ENCODE measurements at places on chromosomes 12 and 14.

- DNase-seq = no peak
Measured at GRCh38 chr12:3223601-3224529, 146.7 kb downstream of the TSPAN9 start.

- no peak for DNase-seq
Measured at GRCh38 chr12:46459111-46459510, 86.5 kb upstream of the SLC38A2 start.

DNA sequence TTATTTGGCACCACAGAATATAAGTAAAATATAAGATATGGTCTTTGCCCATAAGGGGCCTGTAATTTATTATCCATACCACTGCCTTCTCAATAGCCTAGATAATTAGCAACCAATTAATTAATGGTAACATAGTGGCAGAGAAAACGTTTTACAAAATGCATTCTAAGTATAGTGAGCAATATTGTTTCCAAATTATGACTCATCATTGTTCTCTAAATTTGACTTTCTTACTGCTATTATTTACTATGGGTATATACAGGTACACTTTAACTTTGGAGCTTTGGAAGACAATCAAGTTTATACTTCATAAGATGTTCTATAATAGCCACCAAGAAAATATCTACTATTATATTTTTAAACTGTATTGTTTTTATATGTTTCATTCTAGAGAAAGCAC, 26.7 kb downstream of the DCP1B start:
- no peak for DNase-seq

- no peak for DNase-seq
Measured at GRCh38 chr14:90599748-90600507, 203.1 kb downstream of the CALM1 start.

DNA sequence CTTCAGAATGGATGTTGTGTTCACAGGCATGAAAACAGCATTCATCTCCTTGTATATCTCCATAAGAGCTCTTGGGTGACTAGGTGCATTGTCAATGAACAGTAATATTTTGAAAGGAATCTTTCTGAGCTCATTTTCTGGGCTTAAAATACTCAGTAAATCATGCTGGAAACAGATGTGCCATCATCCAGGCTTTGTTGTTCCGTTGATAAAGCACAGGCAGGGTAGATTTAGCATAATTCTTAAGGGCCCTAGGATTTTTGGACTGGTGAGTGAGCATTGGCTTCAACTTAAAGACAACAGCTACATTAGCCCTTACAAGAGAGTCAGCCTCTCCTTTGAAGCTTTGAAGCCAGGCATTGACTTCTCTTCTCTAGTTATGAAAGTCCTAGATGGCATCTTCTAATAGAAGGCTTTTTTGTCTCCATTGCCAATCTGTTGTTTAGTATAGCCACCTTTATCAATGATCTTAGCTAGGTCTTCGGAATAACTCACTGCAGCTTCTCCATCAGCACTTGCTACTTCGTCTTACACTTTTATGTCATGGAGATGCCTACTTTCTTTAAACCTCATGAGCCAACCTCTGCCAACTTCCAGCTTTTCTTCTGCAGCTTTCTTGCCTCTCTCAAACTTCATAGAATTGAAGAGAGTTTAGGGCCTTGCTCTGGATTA, 79.6 kb upstream of the PSMA6 start:
- DNase-seq = no peak

DNA sequence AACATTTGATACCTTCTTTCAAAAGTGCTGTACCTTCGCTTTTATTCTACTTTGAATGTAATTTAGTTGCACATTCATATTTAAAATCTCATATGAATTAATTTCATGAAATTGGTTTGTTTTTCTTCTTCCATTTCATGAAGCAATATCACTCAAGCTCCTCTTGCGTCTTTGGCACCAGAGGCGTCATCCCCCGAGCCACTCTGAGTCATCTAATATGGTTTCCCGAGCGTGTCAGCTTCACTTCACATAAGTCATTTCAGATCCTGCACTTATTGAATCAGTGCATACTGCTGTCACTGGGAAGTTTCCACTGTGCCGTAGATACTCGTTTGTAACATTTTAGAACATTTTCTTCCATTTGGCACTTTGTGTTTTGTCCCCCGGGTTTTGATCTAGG, 105.6 kb downstream of the SLC25A47 start:
- DNase-seq = no peak

DNA sequence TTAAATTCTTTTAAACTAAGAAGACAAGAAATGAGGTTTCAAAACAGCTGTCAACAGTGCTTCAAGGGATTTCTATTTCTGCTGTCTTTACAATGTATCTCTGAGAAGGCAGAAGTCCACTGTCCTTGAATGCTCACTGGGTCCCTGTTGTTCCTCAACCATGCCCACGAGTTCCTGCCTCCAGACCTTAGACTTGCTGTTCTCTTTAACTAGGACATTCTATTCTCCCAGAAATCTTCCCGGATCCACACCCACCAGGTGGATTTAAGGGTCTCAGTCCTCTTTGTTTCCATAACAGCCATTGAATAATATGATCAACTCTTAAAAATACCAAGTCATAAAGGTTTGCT, 6.7 kb upstream of the SLC41A2 start:
- DNase-seq = no peak

DNA sequence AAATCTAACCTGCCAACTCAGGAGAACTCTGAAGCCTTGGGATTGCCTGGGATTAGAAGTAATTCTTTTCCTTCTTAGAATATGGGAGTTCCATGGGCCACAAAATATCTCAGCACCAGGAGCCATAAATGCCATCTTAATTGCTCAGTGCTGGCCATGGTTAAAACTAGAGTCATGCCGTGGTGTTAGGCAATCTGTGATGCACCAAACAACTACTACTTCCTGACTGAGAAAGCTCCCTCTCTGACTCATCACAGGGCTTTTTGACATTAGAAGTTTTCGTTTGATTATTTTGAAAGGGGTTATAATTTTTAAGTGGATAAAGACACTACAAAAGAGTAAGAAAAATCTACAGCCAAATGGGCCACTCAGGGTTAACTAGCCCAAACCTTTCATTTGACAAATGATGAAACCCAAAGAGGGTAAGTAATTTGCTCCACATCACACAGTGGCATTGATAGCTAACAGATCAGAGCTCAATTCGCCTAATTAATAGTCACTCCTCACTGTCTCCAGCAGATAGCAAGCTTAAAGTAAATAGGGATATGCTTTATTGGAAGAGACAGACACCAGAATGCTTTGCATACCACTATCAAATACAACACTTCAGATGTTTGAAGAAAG, 377.3 kb downstream of the EMP1 start:
- DNase-seq = peak; percentile 72

DNA sequence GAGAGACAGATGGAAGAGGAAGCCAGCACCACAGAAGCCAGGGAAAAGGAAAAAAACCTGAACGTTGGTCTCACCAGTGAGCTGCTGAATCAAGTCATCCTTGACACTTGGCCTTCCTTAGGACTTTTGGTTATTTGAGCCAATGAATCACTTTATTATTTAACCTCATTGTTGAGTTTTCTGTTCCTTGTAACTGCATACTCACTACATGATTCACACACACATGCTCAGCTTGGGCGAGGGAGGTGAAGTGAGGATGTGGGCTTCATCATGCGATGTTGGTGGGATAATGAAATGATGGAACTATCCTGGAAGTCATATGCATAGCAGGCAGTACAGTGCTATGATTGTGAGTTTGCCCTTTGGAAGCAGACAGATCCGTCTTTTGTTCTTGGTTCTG, 40.6 kb upstream of the RPH3A start:
- no peak for DNase-seq

DNA sequence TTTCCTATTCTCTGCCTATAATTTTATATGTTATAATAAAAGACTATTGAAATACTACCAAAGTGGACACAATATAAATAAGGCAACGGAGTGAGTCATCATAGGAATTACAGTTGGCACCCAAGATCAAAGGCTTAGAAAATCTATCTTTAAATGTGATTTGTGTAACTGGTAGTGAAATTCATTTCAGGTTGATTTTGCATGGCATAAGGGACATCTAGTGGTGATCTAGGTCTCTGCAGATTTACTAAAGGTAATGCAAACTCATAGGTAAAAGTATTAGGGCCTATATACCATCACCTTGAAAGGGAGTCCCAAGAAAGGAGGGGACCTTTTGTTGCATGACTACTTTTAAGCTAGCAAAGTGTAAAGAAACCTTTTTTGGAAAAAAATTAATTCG, 527.2 kb downstream of the NRXN3 start:
- DNase-seq = no peak

- DNase-seq = no peak
Measured at GRCh38 chr14:51327376-51327775, 87.3 kb downstream of the TMX1 start.

DNA sequence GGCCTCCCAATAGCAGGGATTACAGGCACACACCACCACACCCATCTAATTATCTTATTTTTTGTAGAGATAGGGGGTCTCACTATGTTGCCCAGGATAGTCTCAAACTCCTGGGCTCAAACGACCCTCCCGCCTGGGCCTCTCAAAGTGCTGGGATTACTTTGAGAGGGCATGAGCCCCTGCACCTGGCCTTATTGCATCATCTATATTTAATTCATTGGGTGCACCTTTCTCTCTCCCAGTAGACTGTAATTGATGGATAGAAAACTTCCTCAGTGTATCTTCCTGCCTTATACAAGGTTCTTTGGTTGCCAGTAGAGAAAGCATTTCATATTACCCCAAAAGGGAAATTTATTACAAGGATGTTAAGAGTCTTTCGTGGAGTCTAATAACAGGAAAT, 8.9 kb upstream of the MORN3 start:
- DNase-seq = no peak
